ENCODE measurements at places on chromosomes 11 and 22. TPM values are rescaled to one million over a fixed set of nuclear protein-coding genes. Genes with fewer than 3 reads are reported as not detected.

The XBP1 gene
- 215 TPM for total RNA-seq

The RPS6KA4 gene
- 98.6 TPM for total RNA-seq

The PARVA gene
- total RNA-seq, result 37.6 TPM

The MS4A15 gene
- not detected for total RNA-seq

The GRAP2 gene
- total RNA-seq, result not detected

DNA sequence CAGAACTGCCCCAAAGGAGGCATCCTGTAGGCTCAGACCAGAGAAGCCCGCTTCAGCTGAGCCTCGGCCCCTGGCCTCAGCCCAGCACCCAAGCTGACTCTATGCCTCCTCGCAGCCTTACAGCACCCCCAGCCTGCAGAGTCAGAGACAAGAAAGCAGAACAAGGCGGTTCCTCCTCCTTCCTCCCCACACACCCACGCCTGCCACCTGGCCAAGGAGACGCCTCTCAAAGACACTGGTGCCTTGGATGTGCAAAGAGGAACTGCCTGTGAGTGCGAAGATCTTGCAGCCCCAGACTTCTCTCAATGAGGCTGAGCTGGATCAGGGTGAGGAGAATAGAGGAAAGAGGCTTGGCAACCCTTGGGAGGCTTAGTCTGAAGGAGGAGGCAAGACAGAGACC is 60.2 kb downstream of the PDE2A start:
- H3K4me3 ChIP-seq, result no peak overlapping the region
- no peak overlapping the region for H3K27ac ChIP-seq
- H3K4me1 ChIP-seq, result no peaks in the 10 kb centered on the region
- no peaks in the 10 kb centered on the region for H3K36me3 ChIP-seq

- H3K4me1 ChIP-seq, result peaks cover 6% of the 10 kb centered on the region
- H3K4me3 ChIP-seq, result no peak overlapping the region
- no peak for DNase-seq
Observed at GRCh38 chr22:42439821-42440674, 7.8 kb upstream of the NFAM1 start.

DNA sequence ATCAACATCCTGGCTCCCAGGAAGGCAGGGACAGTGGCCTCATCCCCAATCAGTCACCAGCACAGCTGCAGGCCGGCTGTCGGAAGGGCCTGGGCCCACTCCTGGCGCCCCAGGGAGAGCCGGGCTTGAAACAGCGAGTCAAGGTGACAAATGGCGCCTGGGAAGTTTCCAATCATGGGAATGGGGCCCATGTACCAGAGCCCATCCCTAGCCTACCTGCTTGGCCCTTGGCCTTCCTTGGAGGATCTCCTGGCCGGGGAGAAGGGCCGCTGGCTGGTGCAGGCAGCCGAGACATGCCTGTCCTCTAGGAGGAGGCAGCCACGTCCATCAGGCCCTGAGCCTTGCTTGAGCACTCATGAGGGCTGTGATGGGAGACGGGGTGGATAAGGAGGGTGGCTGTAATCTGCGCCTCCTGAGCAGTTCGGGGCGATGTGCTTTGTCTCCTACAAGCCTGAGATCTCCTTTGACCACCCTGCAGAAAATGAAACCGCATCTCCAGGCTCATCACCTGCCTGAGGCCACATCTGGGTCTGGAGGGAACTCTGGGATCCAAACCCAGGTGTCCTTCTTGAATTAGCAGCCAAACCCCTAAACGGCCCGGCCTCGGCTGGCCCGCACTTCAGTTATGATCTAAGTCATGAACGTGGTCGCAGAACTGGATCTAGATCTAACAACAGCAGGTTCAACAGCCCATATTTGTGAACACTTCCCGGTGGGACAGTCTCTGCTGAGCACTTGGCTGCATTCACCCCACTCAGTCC is 862.0 kb downstream of the TBC1D22A start:
- H3K27me3 ChIP-seq, result no peaks in the 10 kb centered on the region
- no peak overlapping the region for H3K4me3 ChIP-seq
- no peak for DNase-seq
- no peaks in the 10 kb centered on the region for H3K4me1 ChIP-seq

- H3K4me1 ChIP-seq, result peaks cover 25% of the 10 kb centered on the region
- DNase-seq, result peak; percentile 77
- H3K36me3 ChIP-seq, result no peaks in the 10 kb centered on the region
- no peaks in the 10 kb centered on the region for H3K27me3 ChIP-seq
- peak overlapping the region; percentile 63 for H3K4me3 ChIP-seq
- peak overlapping the region; percentile 90 for H3K27ac ChIP-seq
Observed at GRCh38 chr11:118790357-118791110, 430 bp downstream of the DDX6 start.

DNA sequence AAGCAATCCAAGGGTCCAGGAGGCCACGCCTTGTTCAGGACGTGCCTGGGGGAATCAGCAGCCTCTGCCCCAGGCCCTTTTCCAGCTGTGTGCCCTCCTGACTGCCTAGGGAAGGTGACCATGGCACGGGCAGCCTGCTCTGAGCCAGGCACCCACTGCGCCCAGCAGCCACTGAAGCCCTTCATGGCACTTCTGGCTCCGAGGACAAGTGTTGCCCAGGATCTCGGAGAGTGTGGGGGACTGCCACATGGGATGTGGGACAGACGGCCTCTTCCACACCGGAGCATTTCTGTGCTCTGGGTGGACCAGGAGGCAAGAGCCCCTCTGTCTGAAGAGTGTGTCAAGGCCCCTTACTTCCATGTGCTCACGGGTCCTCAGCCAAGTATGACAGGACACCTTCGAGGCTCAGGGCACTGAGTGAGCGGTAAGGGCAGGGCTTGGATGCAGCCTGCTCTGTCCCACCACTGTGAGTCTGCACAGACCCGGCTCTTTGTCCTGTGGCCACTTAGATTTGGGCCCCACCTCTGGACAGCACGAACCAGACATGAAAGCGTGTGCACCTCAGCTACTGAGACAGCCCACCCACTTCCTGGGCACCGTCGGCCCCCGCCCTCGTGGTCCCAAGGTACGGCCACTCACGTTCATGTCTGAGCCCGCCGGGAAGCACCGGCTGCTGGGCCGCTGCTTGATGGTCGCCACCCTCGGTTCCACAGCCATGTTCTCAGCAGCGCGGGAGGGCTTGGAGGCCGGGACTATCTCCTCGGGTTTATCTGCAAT is 93.6 kb downstream of the CTTN start:
- H3K4me1 ChIP-seq, result no peaks in the 10 kb centered on the region
- no peak overlapping the region for H3K27ac ChIP-seq
- no peak overlapping the region for H3K4me3 ChIP-seq
- no peaks in the 10 kb centered on the region for H3K27me3 ChIP-seq
- DNase-seq, result no peak

- DNase-seq, result no peak
- no peak overlapping the region for H3K4me3 ChIP-seq
- no peak overlapping the region for H3K27ac ChIP-seq
Observed at GRCh38 chr11:87180742-87181141, 143.0 kb downstream of the TMEM135 start.

DNA sequence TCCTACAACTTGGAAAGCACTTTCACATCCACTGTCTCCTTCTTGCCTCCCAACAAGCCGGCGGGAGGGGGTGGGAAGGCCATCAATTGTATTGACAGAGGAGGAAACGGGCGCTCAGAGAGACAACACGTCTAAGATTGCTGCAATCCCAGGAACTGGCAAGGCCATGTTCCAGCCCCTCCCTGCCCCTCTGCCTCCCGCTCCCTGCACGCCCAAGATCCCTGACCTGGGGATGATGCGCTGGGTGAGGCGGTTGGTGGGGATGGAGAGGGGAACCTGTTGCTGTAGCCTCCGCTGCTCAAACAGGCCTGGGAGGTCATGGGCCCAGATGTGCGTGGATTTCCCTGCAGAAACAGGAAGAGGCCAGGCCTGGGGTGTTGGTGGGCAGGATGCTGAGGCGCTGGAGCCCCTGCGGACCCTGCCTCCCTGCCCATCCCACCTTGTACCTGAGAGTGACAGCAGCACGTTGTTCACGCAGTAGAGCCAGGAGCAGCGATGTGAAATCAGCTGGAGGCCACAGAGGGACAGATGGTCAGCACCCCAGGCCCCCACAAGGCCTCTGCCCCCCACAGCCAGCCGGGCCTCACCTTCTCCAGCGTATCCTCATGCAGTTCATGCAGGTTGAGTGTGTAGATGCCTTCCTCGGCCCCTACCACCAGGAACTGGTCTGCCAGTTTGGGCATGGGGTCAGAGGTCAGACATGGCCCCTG is 6.8 kb downstream of the MAP4K2 start:
- peak; percentile 36 for DNase-seq
- H3K36me3 ChIP-seq, result no peaks in the 10 kb centered on the region
- peaks cover 4% of the 10 kb centered on the region for H3K4me1 ChIP-seq

DNA sequence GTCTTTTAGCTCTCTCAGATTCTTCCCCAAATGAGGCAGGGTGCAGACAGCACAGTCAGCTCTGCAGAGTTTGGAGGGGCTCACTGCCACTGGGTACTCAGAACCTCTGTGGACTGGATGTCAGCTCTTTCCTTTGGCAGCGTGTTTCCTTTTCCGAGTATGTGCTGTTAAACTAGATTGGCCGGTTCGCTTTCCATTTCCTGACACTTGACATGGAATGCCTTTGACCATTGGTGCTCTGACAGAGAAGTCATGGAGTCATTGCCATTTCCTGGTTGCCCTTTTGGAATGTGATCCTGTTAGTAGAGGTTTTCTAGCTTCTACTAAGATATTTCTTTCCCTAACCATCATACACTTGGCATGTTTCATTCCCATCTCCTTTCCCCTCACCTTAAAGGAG is 86.7 kb downstream of the SWAP70 start:
- peaks cover 3% of the 10 kb centered on the region for H3K36me3 ChIP-seq
- H3K27ac ChIP-seq, result no peak overlapping the region
- H3K27me3 ChIP-seq, result no peaks in the 10 kb centered on the region
- DNase-seq, result peak; percentile 25
- no peak overlapping the region for H3K4me3 ChIP-seq
- no peaks in the 10 kb centered on the region for H3K4me1 ChIP-seq

All from Caco-2 (cell line).